ENCODE measurements at places on chromosomes 11 and 22.

DNA sequence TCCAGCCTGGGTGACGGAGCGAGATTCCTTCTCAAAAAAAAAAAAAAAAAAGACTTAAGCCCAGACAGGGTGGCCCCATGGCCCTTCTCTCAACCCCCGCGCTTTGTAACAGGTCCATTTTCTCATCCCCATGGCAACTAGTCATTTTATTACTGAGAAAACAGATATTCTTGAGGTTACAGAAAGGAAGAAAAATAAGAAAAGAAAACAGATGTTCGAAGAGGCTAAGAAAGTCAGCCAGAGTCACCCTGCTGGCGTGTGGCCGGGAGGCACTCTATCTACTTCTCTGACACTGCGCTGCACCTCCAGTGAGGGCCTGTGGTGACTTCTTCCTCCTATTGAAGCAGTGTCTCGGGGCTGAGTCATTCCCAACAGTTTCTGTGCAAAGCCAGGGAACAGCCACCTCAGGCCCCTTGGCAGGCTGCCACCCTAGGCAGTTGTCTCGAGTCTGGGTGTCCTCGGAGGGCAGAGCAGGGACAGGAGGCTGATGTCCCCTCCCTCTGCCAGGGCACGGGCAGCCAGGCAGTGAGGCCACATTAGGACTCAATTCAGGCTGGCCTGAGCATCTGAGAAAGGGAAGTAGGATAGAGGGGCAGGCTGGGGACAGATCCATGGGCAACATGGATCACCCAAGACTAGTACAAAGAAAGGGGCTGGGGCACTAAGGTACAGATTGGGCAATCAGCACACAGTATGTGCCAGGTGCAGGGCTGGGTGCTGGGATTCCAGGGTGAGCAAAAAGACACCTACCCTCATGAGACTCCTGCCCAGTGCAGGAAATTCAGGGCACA, 16.4 kb upstream of the SYVN1 start:
- peak; percentile 26 for DNase-seq

GRCh38 chr22:21450858-21451353, 16.3 kb upstream of the TMEM191C start:
- no peak for DNase-seq

- DNase-seq, result no peak
Observed at GRCh38 chr11:104997288-104997687, 25.7 kb downstream of the CASP5 start.

- no peak for DNase-seq
Observed at GRCh38 chr11:75371949-75372876, 20.8 kb upstream of the ARRB1 start.

- no peak for DNase-seq
Observed at GRCh38 chr22:23246982-23247766, 66.9 kb downstream of the BCR start.

GRCh38 chr11:8243458-8243857, 20.2 kb downstream of the LMO1 start:
- no peak for DNase-seq

GRCh38 chr22:27801202-27801615, 347 bp downstream of the MN1 start:
- DNase-seq, result peak; percentile 9

- DNase-seq, result no peak
Observed at GRCh38 chr11:100673063-100673462, 14.0 kb upstream of the ARHGAP42 start.

DNA sequence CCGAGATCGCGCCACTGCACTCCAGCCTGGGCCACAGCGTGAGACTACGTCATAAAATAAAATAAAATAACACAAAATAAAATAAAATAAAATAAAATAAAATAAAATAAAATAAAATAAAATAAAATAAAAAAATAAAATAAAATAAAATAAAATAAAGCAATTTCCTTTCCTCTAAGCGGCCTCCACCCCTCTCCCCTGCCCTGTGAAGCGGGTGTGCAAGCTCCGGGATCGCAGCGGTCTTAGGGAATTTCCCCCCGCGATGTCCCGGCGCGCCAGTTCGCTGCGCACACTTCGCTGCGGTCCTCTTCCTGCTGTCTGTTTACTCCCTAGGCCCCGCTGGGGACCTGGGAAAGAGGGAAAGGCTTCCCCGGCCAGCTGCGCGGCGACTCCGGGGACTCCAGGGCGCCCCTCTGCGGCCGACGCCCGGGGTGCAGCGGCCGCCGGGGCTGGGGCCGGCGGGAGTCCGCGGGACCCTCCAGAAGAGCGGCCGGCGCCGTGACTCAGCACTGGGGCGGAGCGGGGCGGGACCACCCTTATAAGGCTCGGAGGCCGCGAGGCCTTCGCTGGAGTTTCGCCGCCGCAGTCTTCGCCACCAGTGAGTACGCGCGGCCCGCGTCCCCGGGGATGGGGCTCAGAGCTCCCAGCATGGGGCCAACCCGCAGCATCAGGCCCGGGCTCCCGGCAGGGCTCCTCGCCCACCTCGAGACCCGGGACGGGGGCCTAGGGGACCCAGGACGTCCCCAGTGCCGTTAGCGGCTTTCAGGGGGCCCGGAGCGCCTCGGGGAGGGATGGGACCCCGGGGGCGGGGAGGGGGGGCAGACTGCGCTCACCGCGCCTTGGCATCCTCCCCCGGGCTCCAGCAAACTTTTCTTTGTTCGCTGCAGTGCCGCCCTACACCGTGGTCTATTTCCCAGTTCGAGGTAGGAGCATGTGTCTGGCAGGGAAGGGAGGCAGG, at the start of gene GSTP1:
Gene GSTP1, plus strand, starts transcription at position 566 of the 958 bp plus-strand sequence. Its CDS starts 32 bp downstream, at position 598.
- peak; percentile 76 for DNase-seq

- DNase-seq, result no peak
Observed at GRCh38 chr11:37630866-37631265, 1032.8 kb upstream of the RAG2 start.

GRCh38 chr22:29872989-29873388, 10.0 kb upstream of the MTMR3 start:
- no peak for DNase-seq

- DNase-seq, result no peak
Observed at GRCh38 chr11:44034639-44035038, 13.1 kb upstream of the ACCSL start.

GRCh38 chr11:119320776-119321524, 4.0 kb upstream of the MCAM start:
- peak; percentile 23 for DNase-seq

- DNase-seq, result no peak
Observed at GRCh38 chr11:96159968-96160367, 183.0 kb downstream of the MAML2 start.

DNA sequence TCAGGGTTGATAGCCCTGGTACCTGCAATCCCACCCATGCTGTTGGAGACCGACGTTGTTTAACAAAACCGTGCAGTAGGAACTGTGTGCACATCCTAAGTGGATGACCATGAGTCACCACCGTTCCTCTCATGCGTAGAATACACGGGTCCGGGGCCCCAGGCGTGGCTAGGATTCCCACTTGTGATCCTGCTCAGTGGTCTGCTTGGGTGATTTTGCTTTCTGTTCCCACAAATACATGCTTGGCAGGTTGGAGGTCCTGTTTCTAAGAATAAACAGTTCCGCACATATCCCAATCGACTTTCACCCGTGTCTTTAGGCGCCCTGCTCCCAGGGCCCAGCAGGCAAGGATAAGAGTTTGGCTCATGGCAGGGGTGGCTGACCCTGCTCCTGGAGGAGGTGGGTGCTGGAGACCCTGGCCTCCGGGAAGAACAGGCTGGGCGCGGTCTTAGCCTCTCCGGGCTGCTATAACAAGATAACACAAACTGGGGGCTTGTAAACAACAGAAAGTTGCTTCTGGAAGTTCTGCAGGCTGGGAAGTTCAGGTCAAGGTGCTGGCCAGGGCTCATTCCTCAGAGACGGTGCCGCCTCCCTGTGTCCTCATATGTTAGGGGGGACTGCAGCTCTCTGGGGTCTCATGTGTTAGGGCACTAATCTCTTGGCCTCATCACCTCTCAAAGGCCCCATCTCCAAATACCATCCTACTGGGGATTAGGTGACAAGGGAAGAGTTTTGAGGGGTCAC, 1028.3 kb downstream of the BRD1 start:
- no peak for DNase-seq

DNA sequence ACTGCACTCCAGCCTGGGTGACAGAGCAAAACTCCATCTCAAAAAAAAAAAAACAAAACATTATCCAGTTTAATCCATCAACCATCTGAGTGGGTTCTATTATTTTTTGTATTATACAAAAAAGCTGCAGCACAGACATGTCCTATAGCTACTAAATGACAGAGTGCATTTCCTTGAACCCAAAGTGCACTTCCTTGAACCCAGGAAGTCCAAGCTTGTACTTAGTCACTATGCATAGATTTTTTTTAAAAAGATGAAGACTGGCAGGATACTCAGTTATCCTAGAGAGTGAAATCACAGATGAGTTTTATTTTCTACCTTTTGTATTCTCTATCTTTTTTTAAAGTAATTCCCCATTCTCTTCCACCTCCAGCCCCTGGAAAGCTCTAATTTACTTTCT, 8.0 kb upstream of the RRAS2 start:
- no peak for DNase-seq

DNA sequence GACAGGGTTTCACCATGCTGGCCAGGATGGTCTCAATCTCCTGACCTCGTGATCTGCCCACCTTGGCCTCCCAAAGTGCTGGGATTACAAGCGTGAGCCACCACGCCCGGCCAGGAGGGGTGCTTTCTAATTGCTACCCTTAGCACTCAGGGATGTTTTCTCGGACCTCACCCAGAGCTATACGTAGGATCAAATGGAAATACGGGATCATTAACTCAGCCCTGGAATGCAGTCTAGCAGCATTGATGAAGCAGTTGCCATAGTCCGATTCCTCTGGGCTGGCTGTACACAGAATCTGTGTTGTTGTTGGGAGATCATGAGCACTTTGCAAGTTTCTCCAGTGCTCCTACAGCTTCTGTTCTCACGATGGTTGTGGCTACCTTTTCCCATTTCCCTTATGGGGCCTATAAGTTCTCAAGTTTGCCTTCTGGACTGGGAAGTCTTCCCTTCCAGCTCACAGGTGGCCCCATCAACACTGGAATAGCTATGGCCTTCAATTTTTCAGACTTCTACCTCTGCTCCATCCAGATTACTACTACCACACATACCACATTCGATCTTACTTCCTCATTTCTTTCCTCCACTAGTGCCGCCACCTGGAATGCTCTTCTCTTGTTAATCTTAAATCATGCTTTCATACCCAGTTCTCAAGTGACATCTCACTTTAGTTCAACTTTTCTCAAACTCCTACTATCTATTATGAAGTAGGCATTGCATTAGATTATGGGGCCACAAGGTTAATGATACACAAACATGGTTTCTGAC, 16.1 kb upstream of the PCF11 start:
- DNase-seq, result no peak

DNA sequence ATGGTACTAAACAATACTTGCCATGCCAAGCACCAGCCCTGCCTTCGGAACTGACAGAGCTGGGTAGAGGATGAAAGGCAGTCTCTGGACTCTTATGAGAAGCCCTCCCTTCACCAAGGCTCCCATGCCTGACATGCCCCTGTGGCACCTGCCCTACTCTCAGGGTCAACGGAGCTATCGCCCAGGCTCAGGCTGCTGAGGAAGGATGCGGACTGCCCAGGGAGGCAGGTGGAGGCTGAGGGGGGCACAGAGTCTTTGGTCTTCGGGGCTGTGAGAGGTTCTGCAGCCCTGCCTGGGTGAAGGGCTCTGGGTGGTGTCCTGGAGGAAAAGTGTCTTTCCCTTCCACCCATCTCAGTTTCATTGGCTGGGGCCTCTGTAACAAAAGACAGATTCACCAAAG, 290.8 kb upstream of the B3GAT1 start:
- DNase-seq, result no peak

DNA sequence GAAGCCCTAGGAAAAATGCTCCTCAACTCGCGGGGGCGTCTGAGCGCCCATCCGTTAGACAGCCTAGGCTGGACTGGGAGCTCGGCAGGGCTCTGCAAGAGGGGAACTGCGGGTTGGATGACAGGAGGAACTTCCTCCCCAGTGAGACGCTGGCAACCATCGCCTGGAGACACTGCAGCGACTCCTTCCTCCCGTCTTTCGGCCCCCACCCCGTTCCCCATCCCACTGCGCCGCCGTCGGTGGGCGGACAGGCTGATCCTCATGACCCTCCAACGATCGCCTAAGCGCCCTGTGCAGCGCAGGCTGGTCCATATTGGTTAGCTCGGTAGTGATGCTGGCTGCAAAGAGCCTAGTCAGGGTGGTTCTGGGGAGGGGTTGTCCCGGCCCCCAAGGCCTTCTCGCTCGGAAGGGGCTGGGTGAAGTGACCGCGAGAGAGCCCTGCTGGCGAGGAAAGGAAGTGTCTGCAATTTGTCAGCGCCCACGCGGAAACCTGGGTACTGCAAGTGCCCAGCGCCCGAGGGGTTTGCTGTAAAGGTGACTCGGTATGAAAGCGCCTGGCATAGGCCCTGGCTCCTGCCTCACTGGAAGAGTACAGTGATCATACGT, 638 bp downstream of the NRGN start:
- peak; percentile 50 for DNase-seq

GRCh38 chr11:18061351-18061750, 15.3 kb upstream of the TPH1 start:
- DNase-seq, result no peak

DNA sequence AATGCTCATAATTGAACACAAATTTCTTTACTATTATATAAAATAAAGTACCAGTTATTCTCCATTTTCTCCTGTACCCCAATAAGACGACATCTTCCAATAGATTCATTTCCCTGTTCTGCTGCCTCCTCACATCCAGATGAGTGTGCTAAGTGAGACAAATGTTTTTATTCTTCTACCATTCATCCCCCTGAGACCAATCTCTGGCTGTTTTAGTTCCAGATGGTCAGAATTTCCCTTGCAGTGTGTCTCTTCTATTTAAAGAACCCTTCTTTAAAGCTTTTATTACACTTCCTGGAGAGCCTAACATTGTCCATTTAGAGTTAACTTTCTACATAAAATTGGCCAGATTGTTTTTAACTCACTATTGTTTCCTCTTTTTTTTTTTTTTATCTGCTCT, 41.2 kb upstream of the GLYATL1 start:
- DNase-seq, result no peak

GRCh38 chr11:134521001-134521400, 109.0 kb upstream of the B3GAT1 start:
- no peak for DNase-seq

- DNase-seq, result no peak
Observed at GRCh38 chr11:11025087-11025486, 167.2 kb upstream of the ZBED5 start.

- DNase-seq, result no peak
Observed at GRCh38 chr11:90241414-90241813, 18.6 kb upstream of the CHORDC1 start.

GRCh38 chr11:118746988-118747585, 43.9 kb downstream of the DDX6 start:
- DNase-seq, result no peak

DNA sequence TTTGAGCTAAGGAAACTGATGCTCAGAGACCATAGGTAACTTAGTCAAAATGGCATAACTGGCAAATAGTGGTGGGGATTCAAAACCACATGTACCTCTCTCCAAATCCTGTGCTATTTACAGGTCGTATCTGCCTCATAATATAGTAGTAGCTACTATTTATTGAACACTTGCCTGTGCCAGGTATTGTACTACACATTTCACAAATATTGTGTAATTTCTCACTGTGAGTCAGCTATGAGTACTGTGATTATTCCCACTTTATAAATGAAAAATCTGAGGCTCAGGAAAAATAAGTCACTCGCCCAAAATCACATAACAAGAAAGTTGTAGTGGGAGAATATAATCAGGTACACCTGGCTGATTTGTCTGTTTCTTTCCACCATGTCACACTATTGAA, 199.8 kb upstream of the FAT3 start:
- no peak for DNase-seq

- no peak for DNase-seq
Observed at GRCh38 chr11:122131126-122131525, 15.1 kb upstream of the BLID start.

GRCh38 chr11:93608364-93608763, 53.1 kb upstream of the CEP295 start:
- DNase-seq, result no peak
